A549 treated with GW870086 at 1 μM for 4 hours (cell line): ENCODE measurements at places on chromosomes 7 and 10. TPM values are rescaled to one million over a fixed set of nuclear protein-coding genes. Genes with fewer than 3 reads are reported as not detected.

The HKDC1 gene
- total RNA-seq = 10.1 to 16.1 TPM (median 11.6 TPM) in 5 replicates

The EGFR gene
- total RNA-seq = 75.8 to 111 TPM (median 109 TPM) in 5 replicates

The H2BK1 gene
- not detected in 5 replicates for total RNA-seq

The TAS2R3 gene
- 0.14 TPM in 1 of 5 replicates, not detected in the others for total RNA-seq

The IFIT2 gene
- 2.0 to 3.3 TPM (median 2.6 TPM) in 5 replicates for total RNA-seq

The OPALIN gene
- total RNA-seq = not detected in 5 replicates

The SOSTDC1 gene
- total RNA-seq = not detected in 5 replicates

The CYP3A5 gene
- total RNA-seq = 0.91 to 1.6 TPM (median 1.4 TPM) in 5 replicates
